ENCODE measurements at places on chromosomes 1 and 21. TPM values are rescaled to one million over a fixed set of nuclear protein-coding genes. Genes with fewer than 3 reads are reported as not detected.

TMED5 gene
- 38.2 TPM for total RNA-seq

SNAPIN gene
- total RNA-seq: 56.0 TPM

SLC44A3 gene
- total RNA-seq: 1.8 TPM

DNAJB4 gene
- 45.0 TPM for total RNA-seq

RSRP1 gene
- 21.1 TPM for total RNA-seq

KRTAP7-1 gene
- not detected for total RNA-seq

IGSF9 gene
- total RNA-seq: 0.14 TPM

AIRE gene
- not detected for total RNA-seq

PSMA5 gene
- total RNA-seq: 94.2 TPM

Data from A549 treated with dexamethasone at 1 μM for 4 hours (cell line).